ENCODE measurements at places on chromosomes 11 and 22.

DNA sequence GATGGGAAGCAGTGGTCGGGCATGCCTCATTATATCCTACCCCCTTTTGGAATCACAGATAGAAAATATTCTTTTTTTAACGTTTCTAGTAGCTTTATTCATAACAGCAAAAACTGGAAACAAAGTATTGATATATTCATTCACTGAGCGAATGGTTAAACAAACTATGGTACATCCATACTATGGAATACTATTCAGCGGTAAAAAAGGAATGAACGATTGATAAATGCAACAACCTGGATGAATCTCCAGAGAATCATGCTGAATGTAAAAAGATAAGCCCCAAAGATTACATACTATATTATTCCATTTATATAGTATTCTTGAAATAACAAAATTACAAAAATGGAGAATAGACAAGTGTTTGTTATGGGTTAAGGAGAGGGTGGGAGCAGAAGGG lies 7.5 kb upstream of the SULT4A1 start:
- DNase-seq: no peak

- DNase-seq: peak; percentile 11
Measured at GRCh38 chr11:101127699-101128570, 1.7 kb downstream of the PGR start.

DNA sequence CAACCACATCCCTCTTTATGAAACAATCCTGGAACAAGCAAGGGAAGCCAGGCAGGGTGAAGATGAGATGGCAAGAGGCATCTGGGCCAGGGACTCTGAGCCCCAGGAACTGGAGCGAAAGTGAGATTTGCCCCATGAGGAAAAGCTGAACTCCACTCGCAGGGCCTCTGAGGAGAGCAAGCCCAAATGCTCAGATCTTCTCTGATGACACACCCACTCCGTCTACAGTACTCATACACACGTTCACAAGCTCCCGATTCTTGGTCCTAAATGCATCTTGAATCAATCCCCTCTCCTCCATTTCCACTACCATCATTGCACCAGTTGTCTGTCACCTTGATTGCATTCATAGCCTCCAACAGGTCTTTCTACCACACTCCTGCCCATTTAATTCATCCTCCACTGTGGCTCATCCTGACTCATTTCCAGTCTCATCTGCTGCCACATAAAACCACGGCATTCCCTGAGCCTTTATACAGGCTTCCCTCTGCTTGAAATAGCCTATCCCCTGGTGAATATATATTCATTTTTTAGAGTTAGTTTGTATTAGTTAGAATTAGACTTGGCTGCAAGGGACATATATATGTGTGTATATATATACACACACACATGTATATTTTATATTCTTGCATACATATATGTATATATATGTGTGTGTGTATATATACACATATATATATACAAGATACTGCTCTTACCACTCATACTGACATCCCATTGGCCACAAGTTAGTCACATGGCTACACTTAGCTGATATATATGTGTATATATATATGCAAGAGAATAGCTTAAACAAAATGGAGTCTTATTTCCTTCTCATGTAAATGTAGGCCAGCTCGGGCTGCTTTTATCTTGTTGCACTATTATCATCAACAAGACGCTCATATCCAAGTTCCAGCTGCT lies 1.4 kb upstream of the APOA5 start:
- no peak for DNase-seq

GRCh38 chr11:128341280-128342248 lies 245.8 kb downstream of the ETS1 start:
- no peak for DNase-seq

DNA sequence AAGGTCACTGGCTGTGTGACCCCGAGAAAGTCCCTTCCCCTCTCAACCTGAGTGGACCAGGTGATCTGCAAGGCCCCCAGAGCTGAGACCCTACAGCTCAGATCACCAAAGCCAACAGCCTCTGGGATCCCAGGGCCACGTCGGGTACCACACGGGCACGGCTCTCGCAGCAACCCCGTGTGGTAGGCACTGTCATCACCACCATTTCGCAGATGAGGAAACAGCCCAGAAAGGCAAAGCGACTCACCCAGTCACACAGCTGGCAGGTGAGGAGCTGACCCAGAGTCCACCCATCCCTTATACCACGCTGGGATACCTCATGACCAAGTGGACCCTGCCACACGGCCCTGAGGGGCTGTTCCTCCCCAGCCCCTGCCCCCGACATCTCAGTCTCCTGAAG lies 2.8 kb downstream of the ATP5MGL start:
- no peak for DNase-seq

DNA sequence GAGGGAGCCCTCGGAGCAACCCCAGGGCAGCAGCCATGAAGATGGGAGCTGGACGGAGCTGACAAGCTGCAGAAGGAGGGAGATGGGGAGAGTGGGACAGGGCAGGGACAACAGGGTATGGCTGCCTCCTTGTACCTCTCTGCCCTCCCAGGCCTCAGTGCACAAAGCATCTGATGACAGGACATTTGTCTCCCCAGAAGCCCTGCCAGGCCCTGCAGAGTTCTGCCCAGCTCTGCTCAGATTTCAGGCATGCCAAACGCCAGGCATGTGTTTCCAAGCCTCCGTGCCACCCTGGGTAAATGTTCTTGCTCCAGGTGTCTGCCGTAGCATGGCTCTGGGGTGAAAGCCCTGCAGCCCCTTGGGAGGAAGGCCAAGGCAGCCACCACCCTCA lies 1.1 kb upstream of the IFITM10 start:
- DNase-seq: no peak

DNA sequence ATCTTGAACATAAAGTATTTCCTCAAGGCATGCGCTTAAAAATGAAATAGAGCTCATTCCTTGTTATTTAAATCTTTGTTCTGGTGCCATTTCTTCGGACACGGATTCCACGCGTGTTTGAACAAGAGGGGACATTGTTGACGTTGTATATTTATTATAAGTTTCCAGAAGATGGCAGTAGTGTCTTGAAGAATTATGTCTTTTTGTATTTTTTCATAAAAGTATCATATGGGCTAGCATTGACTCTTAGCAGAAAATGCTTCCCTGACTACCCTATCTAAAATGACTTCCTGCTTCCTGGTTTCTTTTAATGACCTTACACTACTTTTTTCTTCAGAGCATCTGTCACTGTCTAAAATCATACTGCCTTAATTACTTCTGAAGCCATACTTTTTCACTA lies 20.4 kb downstream of the BIRC2 start:
- no peak for DNase-seq

DNA sequence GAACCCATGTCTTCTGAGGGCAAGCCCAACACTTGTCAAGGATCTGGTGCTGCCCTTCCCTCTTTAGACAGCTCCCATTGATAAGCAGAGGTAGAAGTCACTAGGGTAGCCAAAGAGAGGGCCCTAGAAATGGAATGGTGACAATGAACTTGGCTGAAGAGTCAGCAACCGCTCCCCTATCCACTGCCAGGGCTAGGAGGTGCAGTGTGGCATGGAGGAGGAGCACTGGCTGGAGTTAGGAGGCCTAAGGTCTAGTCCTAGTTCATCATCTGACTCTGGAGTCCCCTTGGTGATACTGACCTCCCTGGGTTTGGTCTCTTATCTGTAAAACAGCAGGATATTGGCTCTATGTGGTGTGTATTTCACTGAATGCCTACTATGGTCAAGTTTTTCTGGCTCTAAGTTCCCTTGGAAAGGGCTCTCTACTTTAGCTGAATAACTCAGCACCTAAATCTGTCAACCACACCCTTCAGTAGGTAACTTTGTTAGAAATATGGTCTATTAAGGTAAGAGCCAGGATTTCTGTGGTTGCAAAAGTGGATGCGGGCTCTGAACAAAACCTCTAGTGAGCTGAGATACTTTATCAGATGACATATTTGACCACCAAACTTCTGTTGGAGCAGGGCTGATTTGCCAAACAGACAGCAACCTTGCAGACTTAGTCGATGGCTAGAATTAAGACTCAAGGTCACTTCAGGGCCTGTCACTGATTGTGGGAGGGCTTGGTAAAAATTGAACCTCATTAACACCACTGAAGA lies 10.5 kb downstream of the TIMP3 start:
- no peak for DNase-seq

GRCh38 chr11:128520206-128520887 lies 67.0 kb downstream of the ETS1 start:
- DNase-seq: no peak

GRCh38 chr11:95157824-95158223 lies 68.2 kb downstream of the ENDOD1 start:
- DNase-seq: no peak

GRCh38 chr11:108622341-108622740 lies 28.8 kb upstream of the EXPH5 start:
- no peak for DNase-seq

- DNase-seq: no peak
Measured at GRCh38 chr11:67421430-67422031, 6.1 kb downstream of the CARNS1 start.

GRCh38 chr11:86067851-86068137 lies 1.1 kb downstream of the PICALM start:
- DNase-seq: no peak

DNA sequence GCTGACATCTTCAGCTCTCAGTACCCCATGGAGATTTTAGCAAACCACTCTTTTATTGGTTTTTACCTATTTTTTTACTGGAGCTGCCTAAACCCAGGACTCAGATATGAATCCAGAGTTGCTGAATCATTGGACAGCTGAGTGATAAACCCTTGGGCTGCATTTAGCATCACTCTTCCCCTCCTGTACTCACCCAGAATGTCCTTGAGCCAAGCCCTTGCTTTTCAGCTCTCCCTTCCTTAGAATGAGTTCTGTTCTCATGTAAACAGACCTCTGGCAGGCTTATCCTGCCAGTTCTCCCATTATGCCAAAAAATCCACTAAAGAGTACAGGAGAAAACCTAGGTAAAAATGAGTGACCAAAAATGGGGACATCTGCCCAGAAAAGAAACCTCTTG lies 200.1 kb upstream of the POU2AF2 start:
- no peak for DNase-seq

DNA sequence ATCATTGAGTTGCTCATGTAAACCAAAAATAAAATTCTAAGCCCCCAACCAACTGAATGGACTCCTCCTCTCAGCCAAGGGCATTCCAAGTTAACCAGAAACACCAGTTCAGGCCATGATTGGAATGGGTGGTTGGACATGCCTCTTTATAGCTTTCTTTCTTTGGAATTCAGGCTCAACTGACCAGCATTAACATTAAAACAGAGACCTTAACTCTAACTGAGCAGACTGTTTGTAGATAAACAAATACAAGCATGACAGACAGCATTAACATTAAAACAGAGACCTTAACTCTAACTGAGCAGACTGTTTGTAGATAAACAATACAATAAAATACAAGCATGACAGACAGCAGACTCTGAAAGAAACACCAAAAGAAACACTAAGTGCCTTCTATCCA lies 278.2 kb downstream of the DLG2 start:
- no peak for DNase-seq

- no peak for DNase-seq
Measured at GRCh38 chr11:44600839-44601383, 35.4 kb downstream of the CD82 start.

DNA sequence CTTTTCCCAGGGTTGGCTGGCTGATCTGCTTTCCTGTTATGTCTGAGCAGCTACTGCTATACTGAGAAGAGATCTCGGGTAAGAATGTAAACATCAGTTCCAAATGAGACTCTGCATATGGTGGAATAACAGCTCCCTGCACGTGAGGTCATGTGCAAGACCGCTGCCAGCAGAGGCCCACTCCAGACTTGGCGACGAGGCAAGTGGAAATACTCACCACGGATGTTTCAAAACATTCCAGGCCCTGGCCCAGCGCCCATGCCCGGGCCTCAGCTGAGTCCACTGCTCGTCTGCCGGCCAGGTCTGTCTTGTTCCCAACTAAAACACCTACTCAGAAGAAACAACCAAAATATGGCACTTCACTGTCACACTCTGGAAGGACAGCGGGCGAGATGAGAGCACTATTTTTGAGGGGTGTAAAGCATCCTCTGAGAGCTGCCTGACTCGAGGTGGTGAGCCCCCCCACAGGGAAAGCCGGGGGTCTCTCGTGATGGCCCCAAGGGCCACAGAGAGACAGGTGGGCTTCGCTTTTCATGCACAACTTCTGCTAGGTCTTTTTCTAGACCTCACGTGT lies 13.1 kb downstream of the IFT27 start:
- DNase-seq: no peak

- no peak for DNase-seq
Measured at GRCh38 chr22:43886231-43886630, 5.6 kb downstream of the PNPLA5 start.

GRCh38 chr11:3225826-3226750 lies 6.1 kb downstream of the MRGPRE start:
- DNase-seq: no peak

- DNase-seq: no peak
Measured at GRCh38 chr22:28562324-28562723, 117.3 kb downstream of the TTC28 start.

- DNase-seq: no peak
Measured at GRCh38 chr11:120131941-120132644, 5.8 kb downstream of the TRIM29 start.

- peak; percentile 87 for DNase-seq
Measured at GRCh38 chr11:119196833-119197483, 9.2 kb upstream of the CBL start.

- DNase-seq: no peak
Measured at GRCh38 chr22:42697542-42698013, 23.1 kb downstream of the A4GALT start.

DNA sequence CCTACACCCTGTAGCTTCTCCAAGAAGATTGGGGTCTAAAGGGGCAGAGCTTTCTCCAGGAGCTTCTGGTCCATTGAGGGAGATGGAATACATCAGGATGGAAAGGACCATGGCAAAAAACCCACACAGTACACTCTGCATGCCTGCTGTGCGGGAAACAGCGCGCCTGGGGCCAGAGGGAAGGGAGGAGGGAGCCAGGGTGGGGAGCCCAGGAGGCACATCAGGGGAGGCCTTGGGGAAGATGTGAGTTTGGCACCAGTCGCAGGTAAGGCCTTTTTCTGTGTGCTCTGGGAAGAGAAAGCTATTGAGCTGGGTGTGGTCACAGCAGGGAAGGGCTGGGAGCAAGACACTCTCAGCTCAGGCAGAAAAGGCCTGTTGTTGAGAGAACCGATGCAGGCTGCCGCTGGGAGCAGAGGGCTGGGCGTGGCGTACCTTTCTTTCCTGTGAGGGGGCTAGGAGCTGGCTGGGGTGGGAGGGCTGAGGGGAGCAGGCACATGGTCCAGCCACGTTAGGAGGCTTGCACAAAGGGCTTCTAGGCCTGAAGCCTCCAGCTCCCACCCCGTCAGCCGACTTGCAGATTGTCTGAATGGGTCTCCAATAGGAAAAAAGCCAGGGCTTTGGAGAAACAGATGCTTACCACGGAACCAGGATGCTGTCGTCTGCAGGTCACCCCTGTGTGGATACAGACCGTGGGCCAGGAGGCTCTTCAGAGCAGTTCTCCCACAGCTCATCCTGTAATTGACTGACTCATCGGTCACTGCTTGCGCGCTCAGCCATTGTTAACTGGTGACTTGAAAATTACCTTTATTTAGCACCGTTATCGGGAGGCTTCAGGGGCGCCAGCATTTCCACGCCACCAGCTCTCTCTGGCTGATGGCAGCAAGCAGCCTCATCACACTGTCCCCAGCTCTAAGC lies 237.3 kb downstream of the ST3GAL4 start:
- DNase-seq: no peak

- DNase-seq: no peak
Measured at GRCh38 chr11:134843735-134844134, 431.7 kb upstream of the B3GAT1 start.

- DNase-seq: no peak
Measured at GRCh38 chr11:117613521-117613920, 183.5 kb downstream of the DSCAML1 start.

GRCh38 chr22:38732251-38732815 lies 23.5 kb downstream of the SUN2 start:
- no peak for DNase-seq

Data from tibial nerve (tissue), 4 donors.